ENCODE measurements at places on chromosomes 6 and 20.

DNA sequence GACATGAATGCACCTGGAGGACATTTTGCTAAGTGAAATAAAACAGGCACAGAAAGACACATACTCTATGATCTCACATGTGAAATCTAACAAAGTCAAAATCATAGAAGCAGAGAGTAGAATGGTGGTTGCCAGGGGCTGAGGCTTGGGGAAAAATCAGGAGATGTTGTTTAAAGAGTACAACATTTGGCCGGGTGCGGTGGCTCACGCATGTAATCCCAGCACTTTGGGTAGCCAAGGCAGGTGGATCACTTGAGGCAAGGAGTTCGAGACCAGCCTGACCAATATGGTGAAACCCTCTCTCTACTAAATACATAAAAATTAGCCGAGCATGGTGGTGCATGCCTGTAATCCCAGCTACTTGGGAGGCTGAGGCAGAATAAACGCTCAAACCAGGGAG, 26.0 kb upstream of the LOC128125822 start:
- DNase-seq: no peak

- DNase-seq: no peak
These were observed 348.9 kb upstream of the MARCKS start for GRCh38 chr6:113508249-113508648.

DNA sequence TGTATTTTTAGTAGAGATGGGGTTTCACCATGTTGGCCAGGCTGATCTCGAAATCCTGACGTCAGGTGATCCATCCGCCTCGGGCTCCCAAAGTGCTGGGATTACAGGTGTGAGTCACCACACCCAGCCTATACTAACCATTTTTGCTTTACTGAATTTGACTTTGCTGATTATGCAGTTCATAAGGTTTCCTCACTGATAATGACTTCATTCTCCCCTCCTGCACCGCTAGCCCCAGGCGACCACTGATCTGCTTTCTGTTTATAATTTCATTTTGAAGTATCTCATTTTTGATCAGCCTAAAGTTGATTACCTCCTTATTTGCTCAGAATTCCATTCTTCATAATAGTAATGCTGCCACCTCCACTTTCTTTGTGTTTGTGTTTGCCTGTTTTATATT, 48.7 kb upstream of the FAM83D start:
- no peak for DNase-seq

GRCh38 chr6:40308533-40309306, 278.4 kb downstream of the LRFN2 start:
- DNase-seq: peak; percentile 53

DNA sequence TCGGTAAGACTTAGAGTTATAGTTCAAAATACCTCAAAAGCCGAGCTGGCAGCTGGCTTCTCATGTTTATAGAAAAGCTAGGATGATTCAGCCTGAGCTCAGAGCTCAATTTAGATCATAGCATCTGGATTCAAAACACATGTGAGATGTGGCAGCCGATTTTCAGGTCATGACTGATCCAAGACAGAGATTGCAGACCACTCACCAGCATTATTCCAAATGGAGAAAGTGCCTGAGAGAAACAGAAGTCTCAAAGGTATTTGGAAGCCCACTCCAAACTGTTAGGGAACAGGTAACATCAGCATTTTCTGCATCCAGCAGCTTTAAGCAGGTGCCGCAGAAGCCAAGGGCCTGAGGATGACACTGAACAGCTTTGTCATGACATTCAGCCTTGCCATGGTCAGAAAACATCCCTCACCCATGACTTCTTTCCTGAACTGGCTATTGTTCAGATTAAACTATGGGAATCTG, 102.2 kb downstream of the BACH2 start:
- no peak for DNase-seq

- no peak for DNase-seq
These were observed 57.1 kb downstream of the PSMG4 start for GRCh38 chr6:3315841-3316240.

- DNase-seq: no peak
These were observed 31.5 kb downstream of the THBS2 start for GRCh38 chr6:169222126-169222525.

DNA sequence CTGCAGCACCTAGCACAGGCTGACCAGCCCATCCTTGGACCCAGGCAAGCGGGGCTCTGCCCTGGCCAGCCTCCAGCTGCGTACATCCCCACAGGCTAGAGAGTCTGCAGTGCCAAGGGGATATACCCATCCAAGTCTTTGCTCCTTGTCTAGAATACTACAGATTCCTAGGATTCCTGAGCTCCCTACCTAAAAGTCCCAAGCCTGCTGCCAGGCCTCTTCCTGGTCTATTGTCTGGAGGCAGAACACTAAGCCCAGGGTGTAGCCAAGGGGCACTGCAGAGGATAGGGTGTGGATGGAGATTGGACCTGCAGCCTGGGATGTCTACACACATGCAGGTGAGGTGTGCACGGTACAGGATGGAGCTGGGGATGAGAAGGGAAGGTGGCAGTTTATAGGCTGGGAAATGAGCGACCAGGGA, 90.0 kb upstream of the SIRPA start:
- no peak for DNase-seq

DNA sequence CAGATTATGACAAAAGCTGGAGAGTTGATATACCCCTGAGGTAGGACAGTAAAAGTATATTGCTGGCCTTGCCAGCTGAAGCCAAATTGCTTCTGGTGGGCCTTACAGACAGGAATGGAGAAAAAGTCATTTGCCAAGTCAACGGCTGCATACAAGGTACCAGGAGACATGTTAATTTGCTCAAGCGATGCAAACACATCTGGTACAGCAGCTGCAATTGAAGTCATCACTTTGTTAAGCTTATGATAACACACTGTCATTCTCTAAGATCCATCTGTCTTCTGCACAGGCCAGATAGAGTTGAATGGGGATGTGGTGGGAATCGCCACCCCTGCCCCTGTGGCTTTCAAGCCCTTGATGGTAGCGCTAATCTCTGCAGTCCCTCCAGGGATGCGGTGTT, 40.4 kb upstream of the POPDC3 start:
- DNase-seq: no peak

DNA sequence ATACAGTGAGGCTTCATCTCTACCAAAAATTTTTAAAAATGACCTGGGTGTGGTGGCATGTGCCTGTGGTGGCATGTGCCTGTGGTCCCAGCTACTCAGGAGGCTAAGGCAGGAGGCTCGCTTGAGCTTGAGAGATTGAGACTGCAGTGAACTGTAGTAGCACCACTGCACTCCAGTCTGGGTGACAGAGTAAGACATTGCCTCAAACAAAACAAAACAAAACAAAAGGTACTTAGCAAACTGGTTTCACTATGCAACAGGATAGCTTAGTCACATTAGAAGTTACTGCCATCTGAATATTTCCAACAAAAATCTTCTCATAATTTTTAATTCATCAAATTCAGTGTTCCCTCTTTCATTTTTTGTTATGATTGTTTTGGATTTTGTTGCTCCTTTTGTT, 137.9 kb downstream of the QRSL1 start:
- DNase-seq: no peak

- DNase-seq: no peak
These were observed 17.4 kb downstream of the ZKSCAN8 start for GRCh38 chr6:28159029-28159607.

DNA sequence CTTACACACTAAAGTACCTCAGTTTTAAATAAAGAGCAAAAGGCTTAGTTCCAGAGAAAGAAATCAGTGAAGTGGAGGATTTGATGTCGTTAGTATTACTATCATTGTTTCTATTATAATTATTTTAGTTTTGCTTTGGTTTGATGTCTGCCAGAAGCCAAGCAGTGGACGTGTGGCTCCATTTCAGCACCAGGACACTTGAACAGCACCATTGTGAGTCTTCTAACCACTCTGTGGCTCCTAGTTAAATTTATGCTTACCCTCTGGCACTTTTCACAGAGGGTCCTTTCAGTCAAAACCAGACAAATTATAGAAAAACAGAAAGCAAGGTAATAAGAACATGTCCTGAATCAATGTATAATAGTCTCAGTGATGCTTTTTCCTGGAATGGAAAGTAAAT, 3.4 kb downstream of the COL9A1 start:
- DNase-seq: no peak

DNA sequence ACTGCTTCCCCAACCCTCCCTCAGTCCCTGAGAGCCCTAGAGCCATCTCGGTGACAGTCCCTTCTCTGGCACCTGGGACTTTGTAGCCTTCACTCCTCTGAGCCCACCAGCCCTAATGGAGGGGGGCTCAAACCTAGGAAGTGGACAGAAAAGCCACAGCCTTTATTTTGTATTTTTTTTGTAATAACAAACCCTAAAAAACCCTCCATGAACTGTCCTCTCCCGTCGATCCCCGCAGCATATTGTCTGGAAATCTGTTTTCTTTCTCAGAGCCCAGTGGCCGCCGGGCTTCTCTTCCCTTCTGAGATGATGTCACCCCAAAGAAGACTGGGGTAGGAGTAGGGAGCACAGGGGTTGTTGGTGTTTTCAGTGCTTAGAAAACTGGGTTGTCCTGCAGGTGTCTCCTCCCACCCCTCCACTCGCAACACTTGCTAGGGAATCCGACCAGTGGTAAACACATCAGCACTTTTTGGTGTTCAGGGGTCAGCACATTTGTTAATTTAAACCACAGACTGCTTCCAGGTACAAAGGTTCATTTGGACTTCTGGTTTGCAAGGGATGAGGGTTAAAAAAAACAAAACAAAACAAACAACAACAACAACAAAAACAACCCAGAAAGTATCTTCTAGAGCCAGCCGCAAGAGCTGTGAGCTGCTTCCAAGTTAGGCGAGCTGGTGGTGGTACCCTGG, 9.9 kb downstream of the PAX1 start:
- DNase-seq: no peak

- no peak for DNase-seq
These were observed 155.2 kb downstream of the TTLL2 start for GRCh38 chr6:167479901-167480648.

DNA sequence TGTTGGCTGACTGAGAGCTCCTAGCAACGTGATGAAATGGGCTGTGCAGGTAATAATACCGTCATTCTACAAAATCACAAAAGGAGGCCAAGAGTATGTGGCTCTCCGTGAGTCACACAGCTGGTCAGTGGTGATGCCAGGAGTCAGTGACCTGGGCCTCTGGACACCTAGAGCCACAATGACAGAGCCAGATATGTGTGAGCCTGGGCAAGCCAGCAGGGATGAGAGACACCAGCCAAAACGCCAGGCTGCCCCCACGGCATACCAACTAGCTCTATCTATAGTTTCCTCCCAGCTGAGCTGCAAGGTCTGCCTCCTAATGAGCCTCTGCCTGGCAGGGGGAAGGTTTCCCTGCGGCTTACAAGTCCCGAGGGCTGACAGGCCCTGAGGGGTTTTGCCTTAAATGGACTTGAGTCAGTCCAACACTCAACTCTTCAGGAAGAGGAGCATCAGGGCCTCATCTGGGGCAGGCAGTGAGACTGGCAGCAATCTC, 70.0 kb downstream of the CPNE5 start:
- no peak for DNase-seq

GRCh38 chr20:237489-237888, 10.4 kb downstream of the DEFB129 start:
- DNase-seq: peak; percentile 4

GRCh38 chr6:116286773-116287358, 7.1 kb upstream of the TSPYL1 start:
- DNase-seq: no peak

DNA sequence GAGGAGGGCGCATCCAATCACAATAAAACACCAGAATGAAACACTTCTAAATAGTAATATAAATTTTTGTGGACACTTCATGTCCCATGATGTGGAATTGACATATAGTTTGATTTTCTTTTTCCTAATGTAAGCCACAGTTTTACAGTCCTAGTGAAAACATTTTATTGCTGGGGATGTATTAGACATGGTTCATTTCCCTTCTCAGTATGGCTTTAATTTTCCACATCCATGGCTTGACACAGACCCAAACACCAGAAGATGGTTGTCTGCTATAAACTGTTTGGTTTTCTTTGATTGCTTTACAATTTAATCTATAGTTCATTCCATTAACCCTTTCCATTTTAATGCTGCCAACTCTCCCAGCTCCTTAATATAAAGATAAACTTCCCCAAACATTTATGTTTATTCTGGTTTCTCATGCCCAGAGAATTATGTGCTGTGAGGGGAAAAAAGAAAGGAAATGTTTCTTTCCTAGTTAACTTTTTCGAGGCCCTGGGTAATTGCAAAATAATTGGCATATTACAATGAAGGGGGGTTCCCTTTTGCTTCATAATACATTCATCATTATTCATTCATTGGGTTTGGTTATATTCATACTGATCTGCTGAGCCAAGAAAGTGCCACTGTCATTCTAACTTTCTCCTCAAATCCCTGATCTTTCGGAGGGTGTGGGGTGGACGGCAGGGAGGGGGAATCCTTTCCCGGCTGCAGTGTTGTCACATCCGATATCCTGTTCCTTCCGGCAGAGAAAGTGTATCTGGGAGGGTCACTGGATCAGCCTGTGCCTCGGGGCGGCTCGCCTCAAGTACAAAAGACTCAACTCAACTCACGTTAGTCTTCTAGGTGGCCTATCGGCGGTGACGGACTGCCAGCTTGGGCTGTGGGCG, 127.6 kb upstream of the TFAP2D start:
- DNase-seq: no peak

DNA sequence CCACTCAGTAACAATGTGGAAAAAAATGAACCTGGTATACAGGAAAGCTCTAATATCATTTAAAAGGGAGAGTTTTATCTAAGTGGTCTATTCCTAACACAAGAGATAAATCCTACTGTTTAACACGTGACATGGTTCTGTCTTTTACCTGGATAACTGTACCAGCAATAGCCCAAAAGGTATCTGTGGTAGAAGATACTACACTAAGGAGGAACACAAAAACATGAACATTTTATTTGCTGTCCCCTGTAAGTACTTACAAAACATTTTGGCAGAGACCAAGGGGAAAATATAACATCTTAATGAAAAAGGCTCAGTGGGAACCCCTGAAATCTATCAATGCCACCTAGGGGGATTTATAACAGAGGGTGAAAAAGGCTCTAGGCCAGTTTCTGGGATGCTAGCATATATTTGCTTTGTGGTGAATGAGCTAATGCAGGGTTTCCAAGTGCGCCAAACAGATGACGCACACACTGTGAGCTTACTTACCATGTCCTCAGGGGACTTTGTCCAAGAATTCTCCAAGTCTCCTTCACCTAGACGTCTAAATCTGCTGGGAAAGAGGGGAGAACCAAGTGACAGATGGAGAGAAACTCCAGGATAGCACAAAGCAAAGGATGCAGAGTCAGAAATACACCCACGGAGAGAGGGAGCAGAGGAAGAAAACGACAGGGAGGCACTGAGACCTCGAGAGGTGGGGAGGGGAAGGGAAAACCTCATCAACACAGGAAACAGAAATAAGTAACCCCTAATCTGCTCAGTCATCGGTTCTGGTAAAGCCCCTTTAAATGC, 147.9 kb upstream of the PRND start:
- no peak for DNase-seq

DNA sequence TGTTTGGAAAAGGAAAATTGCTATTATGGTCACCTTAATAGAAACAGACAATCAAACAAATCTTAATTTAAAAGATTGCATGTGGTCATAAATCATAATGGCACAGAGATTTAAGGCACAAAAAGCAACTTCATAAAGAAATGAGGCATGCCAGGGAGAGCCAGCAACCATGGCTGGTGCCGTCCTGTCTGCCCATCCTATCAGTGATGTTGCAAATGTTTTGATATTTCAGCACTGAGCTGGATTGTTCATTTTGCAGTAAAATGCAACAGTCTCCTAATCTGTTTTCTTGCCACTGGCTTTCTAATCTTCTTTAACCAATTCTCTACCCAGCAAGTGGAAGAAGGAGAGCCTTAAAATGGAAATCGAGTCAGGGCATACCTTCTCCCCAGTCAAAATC, 249.8 kb downstream of the SAMD5 start:
- DNase-seq: no peak

Measured in midbrain (tissue), 1 donor.